ENCODE measurements at places on chromosomes 16 and 17. TPM values are rescaled to one million over a fixed set of nuclear protein-coding genes. Genes with fewer than 3 reads are reported as not detected.
A peak's percentile ranks its signal among the peaks of the same experiment; 100 is the strongest.

SLC13A2 gene
- 13.2 TPM for total RNA-seq

ODAD4 gene
- 0.20 TPM for total RNA-seq

C17orf50 gene
- not detected for total RNA-seq

- no peak for DNase-seq
These were observed 27.1 kb upstream of the SLC39A11 start for GRCh38 chr17:73119631-73120030.

- DNase-seq: no peak
These were observed 35.3 kb upstream of the HELZ start for GRCh38 chr17:67280279-67280678.

DNA sequence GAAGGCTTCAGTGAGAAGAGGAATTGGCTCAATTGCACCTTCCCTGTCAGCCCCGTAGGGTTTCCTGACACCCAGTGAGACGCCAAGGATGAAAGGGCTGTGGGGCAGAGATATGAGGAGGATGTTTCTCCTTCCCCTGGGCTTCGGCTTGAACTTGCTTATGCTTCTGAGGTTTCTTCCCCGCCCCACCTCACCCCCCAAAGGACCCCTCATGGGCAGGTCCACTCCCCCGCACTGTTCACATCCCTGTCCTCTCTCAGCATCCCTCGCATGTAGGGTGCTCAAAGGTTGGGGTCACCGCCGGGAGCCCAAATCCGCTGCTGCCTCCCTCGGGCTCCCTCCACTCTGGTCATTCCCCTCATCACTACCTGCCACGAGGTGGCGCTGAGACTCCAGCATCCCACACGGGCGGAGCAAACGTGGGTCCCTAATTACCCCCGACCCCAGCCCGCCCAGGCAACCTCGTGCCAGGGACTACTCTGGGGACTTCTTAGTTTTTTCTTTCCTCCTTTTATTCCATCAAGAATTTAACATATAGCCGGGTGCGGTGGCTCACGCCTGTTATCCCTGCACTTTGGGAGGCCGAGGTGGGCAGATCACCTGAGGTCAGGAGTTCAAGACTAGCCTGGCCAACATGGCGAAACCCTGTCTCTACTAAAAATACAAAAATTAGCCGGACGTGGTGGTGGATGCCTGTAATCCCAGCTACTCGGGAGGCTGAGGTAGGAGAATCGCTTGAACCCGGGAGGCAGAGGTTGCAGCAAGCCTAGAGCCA lies 3.3 kb upstream of the TRARG1 start:
- DNase-seq: peak; percentile 91

DNA sequence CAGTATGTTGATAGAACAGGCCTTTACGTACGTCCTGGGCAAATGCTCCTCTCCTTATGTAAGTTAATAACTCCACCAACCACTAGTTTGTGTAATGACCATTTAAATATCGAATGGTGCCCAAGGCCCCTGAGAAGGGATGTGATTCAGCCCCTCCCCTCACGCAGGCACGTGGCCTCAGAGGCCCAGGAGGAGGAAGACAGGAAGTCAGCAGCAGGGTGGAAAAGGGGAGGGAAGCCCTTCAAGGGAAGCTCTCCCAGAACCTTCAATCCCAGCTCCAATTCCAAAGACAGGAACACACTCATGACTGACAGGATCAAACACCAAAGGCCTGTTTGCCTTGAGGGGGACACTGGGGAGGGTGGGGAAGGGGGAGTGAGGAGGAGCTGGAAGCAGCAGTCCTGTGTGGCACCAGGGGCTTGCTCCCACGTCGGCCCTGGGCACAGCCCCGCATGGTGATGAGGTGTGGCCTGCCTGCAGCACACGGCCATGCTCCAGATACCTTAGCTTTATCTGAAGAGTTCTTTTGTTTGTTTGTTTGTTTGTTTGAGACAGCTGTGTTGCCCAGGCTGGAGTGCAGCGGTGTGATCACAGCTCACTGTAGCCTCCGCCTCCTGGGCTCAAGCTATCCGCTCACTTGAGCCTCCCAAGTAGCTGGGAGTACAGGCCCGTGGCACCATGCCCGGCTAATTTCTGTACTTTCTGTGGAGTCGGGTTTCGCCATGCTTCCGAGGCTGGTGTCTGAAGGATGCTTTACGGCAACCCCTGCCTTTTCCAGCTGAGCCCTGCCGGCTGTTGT lies 105.0 kb downstream of the ZNF778 start:
- no peak for DNase-seq

DNA sequence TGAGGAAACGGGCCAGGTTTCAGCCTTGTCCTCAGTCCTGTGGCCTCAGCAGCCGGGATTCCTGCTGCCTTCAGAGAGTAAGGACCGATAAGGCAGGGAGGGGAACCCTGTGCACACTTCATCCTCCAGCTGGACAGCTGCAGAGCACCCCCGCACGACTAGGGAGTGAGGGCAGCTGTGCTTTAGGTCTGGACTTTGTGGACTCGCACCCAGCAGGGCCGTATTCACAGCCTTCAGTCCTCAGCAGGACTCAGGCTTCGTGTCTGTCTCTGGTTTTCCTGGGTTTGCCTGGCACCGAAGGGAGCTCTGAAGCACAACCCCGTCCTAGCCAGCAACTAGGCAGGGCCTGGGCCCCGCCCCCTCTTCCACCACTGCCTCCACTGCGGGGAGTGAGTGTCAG lies 45.8 kb upstream of the CACNG5 start:
- DNase-seq: no peak

GRCh38 chr17:38815576-38816193 lies 9.4 kb downstream of the CWC25 start:
- no peak for DNase-seq

All from lower leg skin (tissue), 4 donors.